ENCODE measurements at places on chromosomes 5 and 9.

- no peak for DNase-seq
Measured at GRCh38 chr9:114988962-114989599, 58.7 kb upstream of the TNFSF8 start.

DNA sequence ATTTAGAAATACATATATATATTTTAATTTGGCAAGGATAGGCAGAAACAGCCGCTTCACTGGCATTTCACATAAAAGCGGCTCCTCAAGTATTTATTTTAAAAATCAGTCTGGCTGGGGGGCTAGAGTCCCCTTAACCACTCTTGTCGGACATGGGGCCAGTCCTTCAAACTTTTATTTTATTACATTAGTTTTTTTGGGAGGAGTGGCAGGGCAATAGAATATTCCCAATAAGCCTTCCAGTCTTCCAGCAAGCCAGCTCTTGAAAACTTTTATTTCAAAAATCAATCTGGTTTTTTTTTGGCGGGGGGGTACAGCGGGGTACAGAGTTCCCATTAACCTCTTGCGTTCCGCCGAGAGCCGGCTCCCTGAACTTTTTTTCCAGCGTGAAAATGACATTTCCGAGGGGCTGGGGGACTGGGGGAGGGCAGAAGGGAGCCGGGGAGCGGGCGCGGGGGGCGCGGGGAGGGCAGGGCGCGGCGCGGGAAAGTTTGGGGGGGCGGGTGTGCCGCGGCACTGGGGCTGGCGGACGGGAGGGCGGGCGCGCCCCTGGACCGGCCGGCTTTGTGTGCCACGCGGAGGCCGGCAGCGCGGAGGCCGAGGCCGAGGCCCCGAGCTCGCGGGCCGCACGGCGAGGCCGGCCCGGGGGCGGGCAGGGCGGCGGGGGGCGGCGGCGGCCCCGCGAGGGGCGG lies 504 bp upstream of the ZNF618 start:
- DNase-seq: no peak

GRCh38 chr5:133662578-133662977 lies 50.2 kb upstream of the FSTL4 start:
- no peak for DNase-seq

GRCh38 chr5:1497242-1497777 lies 26.4 kb downstream of the LPCAT1 start:
- no peak for DNase-seq

DNA sequence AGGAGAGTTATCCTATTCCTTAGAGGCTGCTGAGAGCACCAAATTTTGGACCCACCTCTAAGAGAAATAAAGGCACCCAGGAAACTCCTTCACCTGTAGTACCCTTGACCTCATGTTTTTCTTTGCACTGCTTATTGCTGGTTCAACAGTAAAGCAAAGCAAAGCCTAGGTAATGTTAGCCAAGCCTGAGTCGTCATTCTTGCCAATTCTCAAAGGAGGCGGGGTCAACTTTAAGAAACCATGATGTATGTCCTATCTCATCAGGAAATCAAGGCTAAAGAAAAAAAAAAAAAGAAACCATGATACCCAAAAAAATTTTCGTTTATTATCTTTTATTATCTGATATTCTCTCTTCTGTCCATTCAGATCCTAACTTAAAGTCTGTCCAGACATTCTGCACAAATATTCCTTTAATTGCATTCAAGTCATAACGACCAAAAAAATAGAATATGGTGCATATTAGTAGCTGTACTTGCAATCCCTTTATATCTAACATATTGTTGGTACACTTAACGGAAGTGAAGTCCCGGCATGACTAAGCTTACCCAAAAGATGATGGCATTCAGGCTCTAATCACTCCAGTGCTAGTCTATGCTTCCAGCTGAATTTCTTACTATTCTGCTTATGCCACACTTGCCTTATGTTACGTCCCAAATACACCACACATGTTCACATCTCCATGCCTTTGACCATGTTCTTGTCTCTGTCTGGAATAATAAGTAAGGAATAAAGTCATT lies 1.8 kb downstream of the AUH start:
- no peak for DNase-seq

GRCh38 chr5:158313027-158313732 lies 454.2 kb upstream of the CLINT1 start:
- no peak for DNase-seq
